Prostate gland (tissue), 2 donors: ENCODE measurements at places on chromosomes 4 and X. TPM values are rescaled to one million over a fixed set of nuclear protein-coding genes. Genes with fewer than 3 reads are reported as not detected.
A peak's percentile ranks its signal among the peaks of the same experiment; 100 is the strongest.

DNA sequence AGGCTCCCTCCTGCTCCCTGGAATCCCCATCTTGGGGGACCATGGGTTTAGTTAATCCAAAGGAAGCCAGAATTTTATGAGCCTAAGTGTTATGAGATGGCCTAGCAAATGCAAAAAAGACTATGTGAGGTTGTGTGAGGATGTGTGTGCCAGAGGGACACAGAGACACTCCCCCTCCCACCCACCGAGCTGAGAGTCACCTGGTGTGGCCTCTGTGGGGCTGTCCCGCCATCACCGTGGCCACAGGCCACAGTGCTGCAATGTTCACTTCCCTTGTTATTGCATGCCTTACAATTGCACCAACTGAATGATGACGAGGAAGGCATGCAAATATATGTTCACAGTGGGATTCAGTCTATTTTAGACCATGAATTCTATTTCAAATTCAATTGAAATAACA, 601 bp upstream of the FGFBP2 start:
- DNase-seq, result no peak
- H3K4me3 ChIP-seq, result no peak overlapping the region
- H3K4me1 ChIP-seq, result no peaks in the 10 kb centered on the region
- no peaks in the 10 kb centered on the region for H3K27me3 ChIP-seq
- no peak overlapping the region for H3K27ac ChIP-seq

GRCh38 chr4:24443200-24443599, 141.2 kb downstream of the DHX15 start:
- no peaks in the 10 kb centered on the region for H3K4me1 ChIP-seq
- no peaks in the 10 kb centered on the region for H3K36me3 ChIP-seq
- H3K27ac ChIP-seq, result no peak overlapping the region
- no peak for DNase-seq
- no peak overlapping the region for H3K4me3 ChIP-seq

GRCh38 chrX:28609917-28610613, 22.8 kb downstream of the IL1RAPL1 start:
- H3K36me3 ChIP-seq, result no peaks in the 10 kb centered on the region
- H3K4me1 ChIP-seq, result no peaks in the 10 kb centered on the region
- H3K27me3 ChIP-seq, result no peaks in the 10 kb centered on the region
- DNase-seq, result peak; percentile 4
- H3K4me3 ChIP-seq, result no peak overlapping the region

DNA sequence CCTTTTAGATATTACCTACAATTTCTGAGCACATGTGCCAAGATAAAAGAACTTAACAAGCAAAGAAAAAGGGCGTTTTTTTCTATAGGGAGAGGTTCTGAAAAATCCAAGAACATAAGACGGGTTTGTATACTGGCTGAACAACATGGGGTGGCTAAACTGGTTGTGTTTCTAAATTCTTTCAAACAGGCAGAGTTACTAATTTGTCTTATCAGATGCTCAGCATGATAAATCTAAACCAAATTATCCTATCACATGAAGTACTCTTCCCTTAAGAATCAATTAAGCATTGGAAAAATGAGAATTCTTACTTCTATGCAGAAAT, 45.4 kb upstream of the PGM2 start:
- H3K4me3 ChIP-seq, result no peak overlapping the region
- no peak for DNase-seq
- no peaks in the 10 kb centered on the region for H3K27me3 ChIP-seq
- no peak overlapping the region for H3K27ac ChIP-seq

GRCh38 chrX:155027509-155028066, 944 bp downstream of the FUNDC2 start:
- H3K27me3 ChIP-seq, result no peaks in the 10 kb centered on the region
- peak overlapping the region; percentile 59 for H3K4me3 ChIP-seq
- H3K36me3 ChIP-seq, result no peaks in the 10 kb centered on the region
- DNase-seq, result peak; percentile 8

- H3K27me3 ChIP-seq, result no peaks in the 10 kb centered on the region
- H3K27ac ChIP-seq, result no peak overlapping the region
- DNase-seq, result no peak
- H3K36me3 ChIP-seq, result no peaks in the 10 kb centered on the region
Measured at GRCh38 chrX:44975666-44976263, 102.8 kb downstream of the KDM6A start.

- no peaks in the 10 kb centered on the region for H3K4me1 ChIP-seq
- no peaks in the 10 kb centered on the region for H3K27me3 ChIP-seq
- H3K36me3 ChIP-seq, result no peaks in the 10 kb centered on the region
- DNase-seq, result no peak
- H3K4me3 ChIP-seq, result no peak overlapping the region
Measured at GRCh38 chr4:477686-478085, 21.3 kb downstream of the ZNF721 start.

DNA sequence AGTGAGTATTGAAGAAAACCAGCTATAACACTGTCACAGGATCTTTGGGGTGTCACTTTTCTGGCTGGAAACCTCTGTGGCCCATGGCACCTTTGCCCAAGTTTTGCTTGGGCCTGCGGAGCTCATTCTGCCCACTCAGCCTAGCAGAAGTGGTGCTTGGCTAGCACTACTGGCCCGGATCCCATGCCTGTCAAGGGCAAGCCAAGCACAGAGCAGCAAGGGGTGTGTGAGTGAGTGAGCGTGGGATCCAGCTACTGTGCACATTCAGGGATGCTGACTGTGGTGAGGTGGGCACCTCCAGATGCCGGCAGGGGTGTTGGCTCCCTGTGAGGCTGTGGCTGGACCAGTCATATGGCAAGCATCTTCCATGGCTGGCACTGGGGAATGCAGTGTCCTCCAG, 55.4 kb upstream of the RASGEF1B start:
- H3K36me3 ChIP-seq, result no peaks in the 10 kb centered on the region
- no peak overlapping the region for H3K4me3 ChIP-seq
- H3K27ac ChIP-seq, result no peak overlapping the region
- H3K4me1 ChIP-seq, result no peaks in the 10 kb centered on the region

- no peak overlapping the region for H3K4me3 ChIP-seq
- H3K27me3 ChIP-seq, result no peaks in the 10 kb centered on the region
Measured at GRCh38 chr4:125352521-125352920, 37.8 kb downstream of the FAT4 start.

DNA sequence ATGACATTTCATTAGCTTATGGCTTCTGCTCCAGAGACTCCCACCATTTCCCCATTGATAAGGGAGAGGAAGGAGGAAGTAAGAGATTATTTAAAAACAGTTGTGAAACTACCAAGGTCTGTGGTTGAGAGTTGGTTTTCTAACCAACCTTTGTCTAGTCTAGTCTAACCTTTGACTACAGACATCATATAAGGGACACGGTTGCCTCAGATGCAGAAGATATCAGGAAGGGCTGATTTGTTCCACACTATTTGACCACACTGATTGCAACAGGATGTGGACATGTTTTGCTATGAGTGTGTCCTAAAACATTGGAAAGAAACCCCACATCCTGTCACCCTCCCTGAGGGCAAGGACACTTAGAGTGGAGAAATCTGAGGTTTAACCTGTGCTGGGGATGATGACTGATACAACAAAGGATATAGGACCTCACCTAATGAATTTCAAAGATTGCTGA, 53.0 kb downstream of the COQ2 start:
- H3K36me3 ChIP-seq, result no peaks in the 10 kb centered on the region
- no peaks in the 10 kb centered on the region for H3K4me1 ChIP-seq
- H3K4me3 ChIP-seq, result no peak overlapping the region
- DNase-seq, result no peak

DNA sequence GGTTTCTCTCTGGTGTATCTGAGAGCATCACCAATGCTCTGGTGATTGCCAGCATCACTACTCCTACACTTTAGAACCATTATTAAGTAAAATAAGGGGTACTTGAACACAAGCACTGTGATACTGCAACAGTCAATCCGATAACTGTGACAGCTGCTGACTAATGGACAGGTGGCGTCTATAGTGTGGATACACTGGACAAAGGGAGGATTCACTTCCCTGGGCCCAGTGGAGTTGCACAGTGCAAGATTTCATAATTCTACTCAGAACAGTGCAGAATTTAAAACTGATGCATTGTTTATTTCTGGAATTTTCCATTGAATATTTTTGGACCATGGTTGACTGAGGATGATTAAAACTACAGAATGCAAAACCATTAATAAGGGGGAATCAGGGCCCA, 97.8 kb downstream of the SHROOM3 start:
- H3K36me3 ChIP-seq, result no peaks in the 10 kb centered on the region
- H3K27ac ChIP-seq, result no peak overlapping the region
- H3K4me1 ChIP-seq, result no peaks in the 10 kb centered on the region
- H3K27me3 ChIP-seq, result no peaks in the 10 kb centered on the region

GRCh38 chr4:99201690-99202089, 17.4 kb downstream of the ADH6 start:
- DNase-seq, result no peak
- H3K36me3 ChIP-seq, result no peaks in the 10 kb centered on the region
- no peaks in the 10 kb centered on the region for H3K4me1 ChIP-seq

DNA sequence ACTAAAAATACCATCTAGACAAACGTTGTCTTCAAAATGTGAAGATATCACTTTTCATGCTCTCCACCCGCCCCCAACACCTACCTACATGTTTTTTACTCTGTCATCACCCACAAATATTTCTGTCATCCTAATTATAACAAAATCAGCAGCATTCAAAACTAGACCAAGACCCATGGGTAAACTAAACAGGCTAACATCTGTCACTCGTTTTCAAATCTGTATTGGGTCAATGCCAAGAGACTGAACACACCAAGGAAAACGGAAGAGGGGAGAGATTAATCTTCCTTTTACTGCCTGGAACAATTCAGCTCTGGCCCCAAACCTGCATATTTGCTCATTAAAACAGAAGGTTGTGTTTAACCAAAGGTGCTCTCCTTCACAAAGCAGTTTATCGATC, 17.5 kb downstream of the FAM184B start:
- H3K4me1 ChIP-seq, result no peaks in the 10 kb centered on the region
- DNase-seq, result no peak
- no peaks in the 10 kb centered on the region for H3K27me3 ChIP-seq
- H3K36me3 ChIP-seq, result no peaks in the 10 kb centered on the region
- no peak overlapping the region for H3K27ac ChIP-seq

DNA sequence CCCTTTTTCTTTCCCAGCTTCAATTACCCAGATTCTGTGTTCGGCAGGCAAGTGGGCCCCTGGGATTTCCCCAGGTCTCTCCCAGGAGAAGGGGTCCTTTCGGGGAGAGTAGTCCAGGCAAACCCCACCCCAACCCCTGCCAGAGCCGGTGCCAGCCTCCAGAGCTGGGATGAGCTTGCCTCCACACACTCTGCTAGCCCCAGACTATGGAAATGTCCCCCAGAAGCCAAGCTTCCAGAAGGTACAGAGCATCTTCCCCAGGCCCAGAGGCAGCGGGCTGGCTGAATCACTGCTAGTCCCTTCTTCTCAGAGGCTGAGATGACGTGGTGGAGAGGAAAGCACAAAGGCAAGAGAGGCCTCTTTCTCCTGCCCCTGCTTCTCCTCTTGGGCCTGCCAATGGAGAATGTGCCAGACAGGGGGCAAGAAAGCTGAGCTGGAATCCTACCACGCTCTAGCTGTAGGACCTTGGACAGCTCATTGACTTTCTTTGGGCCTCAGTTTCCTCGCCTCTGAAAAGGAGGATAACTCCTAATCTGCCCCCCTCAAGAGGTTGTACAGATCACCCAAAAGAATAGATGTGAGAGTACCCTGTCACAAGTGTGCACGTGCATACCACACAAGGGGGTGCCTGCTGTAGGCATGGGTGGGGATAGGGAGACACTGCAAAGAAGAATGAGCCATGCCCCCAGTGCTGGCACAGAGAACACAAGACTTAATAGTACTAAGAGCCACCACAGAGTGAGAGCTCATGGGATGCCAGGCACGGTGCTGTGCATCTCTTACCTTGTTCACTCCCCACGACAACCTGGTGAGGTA, 2.1 kb downstream of the SASH3 start:
- no peaks in the 10 kb centered on the region for H3K27me3 ChIP-seq
- no peaks in the 10 kb centered on the region for H3K36me3 ChIP-seq
- DNase-seq, result no peak
- no peak overlapping the region for H3K4me3 ChIP-seq
- no peak overlapping the region for H3K27ac ChIP-seq
- H3K4me1 ChIP-seq, result no peaks in the 10 kb centered on the region

DNA sequence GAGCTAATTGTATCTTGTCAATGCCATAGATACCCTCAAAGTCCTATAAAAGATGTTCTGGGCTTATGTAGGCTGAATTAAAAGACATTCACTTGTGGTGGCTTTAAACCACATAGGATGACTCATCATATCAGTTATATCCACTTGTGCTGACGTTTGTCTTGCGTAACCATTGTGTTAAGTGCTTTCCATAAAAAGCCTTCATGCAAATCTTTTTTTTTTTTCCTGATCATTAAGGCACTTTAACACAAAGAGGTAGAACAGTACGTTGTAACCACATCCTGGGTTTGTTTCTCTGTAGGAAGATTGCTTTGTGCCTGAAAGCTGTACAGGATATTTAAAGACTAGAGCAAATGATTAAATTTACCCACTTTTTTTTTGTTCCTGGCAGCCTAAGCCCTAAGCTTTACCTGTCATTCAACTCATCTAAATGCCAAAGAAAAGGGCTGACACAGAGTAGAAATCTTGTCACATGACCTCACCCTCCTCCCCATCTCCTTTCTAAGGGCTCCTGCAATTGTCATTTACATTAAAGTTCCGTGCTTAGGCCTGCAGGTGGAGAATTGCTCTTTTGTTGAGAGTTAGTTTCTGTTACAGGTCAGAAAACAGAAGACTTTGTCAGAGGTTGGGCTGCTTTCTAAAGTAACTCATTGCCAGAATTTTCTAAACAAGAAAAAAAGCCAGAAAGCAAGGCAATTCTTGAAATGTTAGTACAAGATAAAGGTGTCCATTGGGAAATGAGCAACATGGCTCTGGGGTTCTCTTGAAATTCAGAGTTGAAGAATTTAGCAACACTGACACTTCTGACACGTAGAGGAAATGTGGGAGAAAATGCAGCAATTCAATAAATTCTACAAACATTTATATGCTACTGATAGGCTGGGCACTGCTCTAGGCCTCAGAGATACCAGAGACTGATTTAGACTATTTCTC, 555.6 kb downstream of the PPARGC1A start:
- no peaks in the 10 kb centered on the region for H3K4me1 ChIP-seq
- H3K4me3 ChIP-seq, result no peak overlapping the region
- no peak for DNase-seq
- no peak overlapping the region for H3K27ac ChIP-seq
- H3K36me3 ChIP-seq, result no peaks in the 10 kb centered on the region
- H3K27me3 ChIP-seq, result no peaks in the 10 kb centered on the region

DNA sequence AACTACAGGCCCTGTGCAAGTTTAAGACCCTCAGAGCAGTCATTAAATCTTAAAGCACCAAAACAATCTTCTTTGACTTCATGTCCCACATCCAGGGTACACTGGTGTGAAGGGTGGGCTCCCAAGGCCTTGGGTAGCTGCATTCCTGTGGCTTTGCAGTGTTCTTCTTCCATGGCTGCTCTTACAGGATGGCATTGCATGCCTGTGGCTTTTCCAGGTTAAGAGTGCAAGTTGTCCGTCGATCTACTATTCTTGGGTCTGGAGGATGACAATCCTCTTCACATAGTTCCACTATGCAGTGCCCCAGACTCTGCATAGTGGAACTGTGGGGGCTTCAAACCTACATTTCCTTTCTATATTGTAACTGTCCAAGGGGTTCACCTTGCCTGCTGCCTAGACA, 494.5 kb downstream of the CFAP47 start:
- no peak overlapping the region for H3K27ac ChIP-seq
- no peaks in the 10 kb centered on the region for H3K36me3 ChIP-seq
- no peak for DNase-seq
- no peak overlapping the region for H3K4me3 ChIP-seq
- H3K27me3 ChIP-seq, result no peaks in the 10 kb centered on the region
- H3K4me1 ChIP-seq, result no peaks in the 10 kb centered on the region

GRCh38 chrX:74280759-74281158, 23.2 kb upstream of the ZCCHC13 start:
- H3K36me3 ChIP-seq, result no peaks in the 10 kb centered on the region
- no peaks in the 10 kb centered on the region for H3K27me3 ChIP-seq
- H3K4me1 ChIP-seq, result no peaks in the 10 kb centered on the region
- no peak for DNase-seq

The GLRA2 gene
- total RNA-seq, result not detected

The SPP1 gene
- total RNA-seq, result 6.4 TPM

The PDLIM3 gene
- total RNA-seq, result 78.7 TPM

The SPANXB1 gene
- total RNA-seq, result not detected
